ENCODE measurements at places on chromosomes 16 and 17.

DNA sequence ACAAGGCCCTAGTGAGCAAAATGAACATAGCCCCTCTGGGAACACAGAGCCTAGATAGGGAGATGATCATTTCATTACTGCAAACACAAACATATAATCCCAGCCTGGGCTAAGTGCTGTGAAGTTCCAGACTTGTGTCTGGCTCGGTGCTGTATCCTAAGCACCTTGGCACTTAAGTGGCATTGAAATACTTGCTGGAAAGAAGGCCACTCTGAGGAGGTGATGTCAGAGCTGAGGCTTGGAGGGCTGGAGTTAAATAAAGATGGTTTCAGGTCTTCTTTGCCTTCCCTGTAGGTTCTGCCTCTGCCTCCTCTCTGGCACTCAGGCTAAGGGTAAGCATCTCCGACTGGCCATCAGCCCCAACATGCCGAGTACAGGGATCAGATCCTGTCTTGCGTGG lies 2.4 kb upstream of the CACNA1G start:
- DNase-seq: no peak

- no peak for DNase-seq
These were observed at the start of gene FOXC2 for GRCh38 chr16:86566601-86566965. Gene FOXC2 (plus strand): TSS chr16:86566829. CDS start chr16:86567336, 507 bp downstream.

- DNase-seq: no peak
These were observed 16.1 kb downstream of the WIPI1 start for GRCh38 chr17:68441070-68441770.

DNA sequence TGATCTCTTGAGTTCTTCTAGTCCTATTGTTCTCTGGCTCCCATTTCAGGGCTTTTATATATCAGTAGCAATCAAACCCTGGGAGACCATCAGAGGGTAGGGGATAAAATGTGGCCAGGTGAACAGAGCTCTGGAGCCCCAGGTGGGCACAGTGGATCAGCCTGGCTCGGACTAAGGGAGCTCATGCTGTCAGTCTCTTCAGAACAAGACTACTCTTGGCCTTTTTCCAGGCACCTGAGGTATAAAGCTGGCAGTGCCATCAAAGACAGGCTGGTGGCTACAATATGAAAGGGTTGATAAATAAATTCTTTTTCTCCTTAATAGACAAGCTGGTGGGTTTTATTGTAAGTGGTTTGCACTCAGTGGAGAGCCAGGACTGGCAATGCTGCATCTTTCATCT lies 160.0 kb upstream of the CCL2 start:
- no peak for DNase-seq

DNA sequence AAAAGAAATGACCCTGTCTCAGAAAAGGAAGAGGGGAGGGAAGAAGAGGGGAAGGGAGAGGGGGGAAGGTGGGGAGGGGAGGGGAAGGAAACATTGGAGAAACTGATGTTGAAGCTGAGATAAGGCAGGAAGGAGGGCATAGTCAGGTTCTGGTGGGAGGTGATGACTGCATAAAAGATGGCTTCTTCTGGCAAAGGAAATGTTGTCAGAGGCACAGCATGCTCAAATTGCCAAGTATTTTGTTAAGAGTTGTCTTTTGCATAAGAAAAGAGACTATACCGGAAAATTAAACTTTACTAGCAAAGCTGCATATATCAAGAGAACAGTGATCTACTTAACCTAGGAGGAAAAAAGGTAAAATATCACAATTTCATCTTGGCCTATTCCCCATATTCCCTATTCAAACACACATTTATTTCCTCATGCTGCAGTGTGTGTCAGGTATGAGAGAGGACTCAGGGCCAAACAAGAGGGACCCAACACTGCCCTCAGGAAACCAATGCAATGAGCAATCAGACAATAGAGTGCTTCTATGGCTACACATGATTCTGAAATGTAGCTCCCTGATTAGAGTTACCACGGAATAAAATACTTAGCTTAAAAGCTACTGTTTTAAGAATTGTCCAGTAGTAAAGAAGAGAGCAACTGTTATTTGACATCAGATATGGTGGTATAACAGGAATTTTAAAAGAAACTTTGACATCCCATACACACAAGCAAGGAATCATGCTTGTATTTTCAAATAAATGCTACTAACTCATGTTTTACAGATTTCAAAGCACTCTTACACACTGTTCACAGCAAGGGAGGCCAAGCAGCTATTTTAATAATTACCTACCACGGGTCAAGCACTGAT lies 80.9 kb downstream of the PARN start:
- no peak for DNase-seq

DNA sequence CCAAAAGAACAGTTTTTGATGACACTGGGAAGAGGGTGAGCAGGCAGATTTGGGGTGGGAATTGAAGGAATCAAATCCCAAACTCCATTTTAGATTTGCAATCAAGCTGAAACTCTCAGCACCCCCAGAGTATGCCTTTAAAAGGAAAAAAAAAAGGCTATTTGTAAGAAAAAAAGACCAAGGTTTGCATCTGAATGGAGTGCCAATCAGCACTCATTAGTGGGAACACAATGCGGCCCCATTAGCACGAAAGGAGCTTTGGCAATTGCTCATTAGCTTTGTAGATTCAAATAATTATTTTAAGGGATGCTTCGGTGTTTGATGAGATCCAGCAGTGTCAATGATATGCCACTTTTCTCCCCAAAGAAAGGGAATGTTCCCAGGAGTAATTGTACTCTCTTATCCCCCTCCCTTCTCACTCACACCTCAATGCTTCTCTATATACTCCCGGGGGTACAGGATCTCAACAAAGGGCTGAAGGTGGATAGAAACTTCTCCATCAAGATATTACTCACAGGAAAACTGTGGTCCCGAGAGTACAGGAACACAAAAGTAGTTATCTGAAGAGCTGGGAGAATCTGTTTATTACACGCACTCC lies 32.2 kb downstream of the CHP2 start:
- no peak for DNase-seq

DNA sequence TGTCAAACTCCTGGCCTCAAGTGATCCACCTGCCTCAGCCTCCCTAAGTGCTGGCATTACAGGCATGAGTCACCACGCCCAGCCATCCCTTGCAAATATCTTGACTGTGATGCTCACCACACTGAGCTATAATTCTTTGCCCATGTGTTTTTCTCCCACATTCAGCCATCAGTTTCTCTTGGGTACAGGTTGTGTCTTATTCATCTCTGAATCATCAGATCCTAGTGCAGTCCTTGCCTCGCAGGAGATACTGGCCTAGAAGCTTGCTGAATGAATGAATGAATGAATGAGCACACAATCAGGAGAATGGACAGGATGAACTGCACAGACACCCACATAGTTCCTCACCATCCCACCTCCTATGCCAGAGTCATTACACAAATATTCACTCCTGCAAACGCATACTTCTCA lies 24.4 kb upstream of the ETV4 start:
- no peak for DNase-seq

DNA sequence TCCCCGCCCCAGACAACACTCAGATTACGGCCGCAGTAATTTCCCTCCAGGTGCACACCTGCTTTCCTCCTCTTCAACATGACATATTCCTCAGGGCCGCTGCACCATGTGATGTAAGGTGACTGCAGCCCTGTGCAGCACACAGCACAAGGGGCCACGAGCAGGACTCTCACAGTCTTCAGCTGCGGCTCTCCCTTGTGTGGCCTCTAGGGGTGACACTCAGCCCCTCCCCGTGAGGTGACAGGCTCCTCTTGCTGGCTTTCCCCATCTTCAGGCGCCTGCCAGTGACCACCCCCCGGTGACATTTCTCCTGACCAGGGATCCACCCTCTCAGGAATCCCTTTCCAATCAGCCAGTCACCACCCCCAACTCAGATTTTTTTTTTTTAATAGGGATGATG lies 31.3 kb upstream of the ABCC3 start:
- no peak for DNase-seq

DNA sequence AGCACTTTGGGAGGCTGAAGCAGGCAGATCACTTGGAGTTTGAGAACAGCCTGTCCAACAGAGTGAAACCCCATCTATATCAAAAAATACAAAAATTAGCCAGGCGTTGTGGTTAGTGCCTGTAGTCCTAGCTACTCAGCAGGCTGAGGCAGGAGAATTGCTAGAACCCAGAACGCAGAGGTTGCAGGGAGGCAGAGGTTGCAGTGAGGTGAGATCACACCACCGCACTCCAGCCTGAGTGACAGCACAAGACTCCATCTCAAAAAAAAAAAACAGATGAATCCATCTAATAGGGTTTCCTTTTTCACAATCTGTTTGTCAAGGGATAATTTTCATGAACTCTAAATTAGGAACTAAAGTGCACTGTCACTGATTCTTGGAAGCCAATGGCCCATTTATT lies 99.0 kb downstream of the PARN start:
- DNase-seq: no peak

- no peak for DNase-seq
These were observed 33.1 kb upstream of the C16orf78 start for GRCh38 chr16:49340466-49340865.

- DNase-seq: no peak
These were observed 9.7 kb upstream of the KDM6B start for GRCh38 chr17:7824021-7824924.

- no peak for DNase-seq
These were observed 23.0 kb upstream of the CHMP6 start for GRCh38 chr17:80968602-80969029.

DNA sequence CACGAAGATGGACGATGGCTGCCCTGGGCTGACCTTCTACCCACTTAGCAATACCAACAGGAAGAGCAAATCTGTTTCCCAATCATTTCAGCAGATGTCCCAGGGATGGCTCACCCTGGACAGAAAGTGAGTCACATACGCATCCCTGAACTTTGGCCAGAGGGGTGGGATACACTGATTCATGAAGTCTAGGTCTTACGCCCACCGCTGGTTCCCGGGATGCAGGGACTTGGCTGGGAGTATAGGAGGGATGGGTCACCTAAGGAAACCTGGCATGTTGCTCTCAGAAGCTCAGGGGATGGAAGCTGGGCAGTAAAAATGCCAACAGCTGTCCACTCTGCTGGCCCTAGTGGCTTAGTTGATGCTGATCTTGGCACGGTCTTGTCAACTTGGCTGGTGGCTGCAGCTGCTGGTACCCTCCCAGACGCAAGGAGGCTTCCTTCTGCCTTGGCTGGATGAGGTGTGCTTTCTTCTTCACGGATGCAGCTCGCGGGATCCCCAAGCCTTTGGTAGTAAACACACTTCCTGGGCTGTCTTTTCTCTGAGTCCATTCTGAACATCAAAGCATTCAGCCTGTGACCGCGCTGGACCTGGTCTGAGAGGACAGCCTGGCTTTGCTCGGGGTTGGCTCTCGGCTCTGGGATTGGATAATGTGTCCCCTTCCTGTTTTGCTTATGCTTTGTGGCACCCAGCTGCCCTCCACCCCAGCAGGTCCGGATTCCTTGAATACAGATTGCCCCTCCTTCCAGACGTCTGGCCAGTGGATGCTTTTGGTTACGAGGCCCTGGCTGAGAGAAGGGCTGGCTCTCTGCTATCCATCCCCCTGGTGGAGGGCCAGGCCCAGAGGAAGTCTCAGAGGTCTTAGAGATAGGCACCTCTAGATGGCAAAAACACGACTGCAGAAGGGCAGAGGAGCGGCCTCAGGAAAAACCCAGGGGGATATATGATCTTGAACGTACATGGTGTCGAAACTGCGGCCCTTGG lies 71.5 kb downstream of the RAP1GAP2 start:
- no peak for DNase-seq

- DNase-seq: no peak
These were observed 50.2 kb upstream of the SLC12A3 start for GRCh38 chr16:56814537-56815432.

DNA sequence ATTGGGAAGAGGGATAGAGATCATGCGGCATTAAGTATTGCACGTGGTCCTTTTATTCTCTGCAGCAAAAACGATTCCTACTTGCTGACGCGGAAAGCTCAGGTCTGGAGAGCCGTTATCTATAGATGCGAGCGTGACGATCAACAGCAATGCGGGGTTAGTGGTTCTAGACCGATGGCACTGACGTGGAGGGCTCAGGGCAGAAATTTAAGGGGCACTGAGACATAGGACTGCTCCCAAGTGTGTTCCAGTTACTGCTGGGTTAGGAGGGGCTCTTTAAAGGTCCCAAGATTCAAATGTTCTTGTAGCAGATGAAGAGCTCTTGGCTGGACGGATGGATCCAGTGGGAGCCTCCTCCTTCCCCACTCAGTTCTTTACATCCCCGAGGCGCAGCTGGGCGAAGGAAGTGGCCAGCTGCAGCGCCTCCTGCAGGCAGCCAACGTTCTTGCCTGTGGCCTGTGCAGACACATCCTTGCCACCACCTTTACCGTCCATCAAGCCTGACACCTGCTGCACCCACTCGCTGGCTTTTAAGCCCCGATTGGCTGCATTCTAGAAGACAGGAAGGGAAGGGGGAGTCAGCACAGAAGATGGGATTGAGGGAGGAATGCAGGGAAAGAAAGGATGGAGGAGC lies 732 bp upstream of the EXOSC6 start:
- DNase-seq: no peak

DNA sequence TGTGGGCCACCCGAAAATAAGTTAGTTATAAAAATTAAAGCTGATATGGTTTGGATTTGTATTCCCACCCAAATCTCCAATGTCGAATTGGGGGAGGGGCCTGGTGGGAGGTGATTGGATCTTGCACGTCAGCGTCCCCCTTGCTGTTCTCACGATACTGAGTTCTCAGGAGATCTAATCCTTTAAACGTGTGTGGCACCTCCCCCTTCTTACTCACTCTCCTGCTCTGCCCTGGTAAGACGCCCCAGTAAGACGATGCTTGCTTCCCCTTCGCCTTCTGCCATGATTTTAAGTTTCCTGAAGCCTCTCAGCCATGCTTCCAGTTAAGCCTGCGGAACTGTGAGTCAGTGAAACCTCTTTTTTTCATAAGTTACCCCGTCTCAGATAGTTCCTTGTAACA lies 35.4 kb downstream of the SYCE1L start:
- no peak for DNase-seq

DNA sequence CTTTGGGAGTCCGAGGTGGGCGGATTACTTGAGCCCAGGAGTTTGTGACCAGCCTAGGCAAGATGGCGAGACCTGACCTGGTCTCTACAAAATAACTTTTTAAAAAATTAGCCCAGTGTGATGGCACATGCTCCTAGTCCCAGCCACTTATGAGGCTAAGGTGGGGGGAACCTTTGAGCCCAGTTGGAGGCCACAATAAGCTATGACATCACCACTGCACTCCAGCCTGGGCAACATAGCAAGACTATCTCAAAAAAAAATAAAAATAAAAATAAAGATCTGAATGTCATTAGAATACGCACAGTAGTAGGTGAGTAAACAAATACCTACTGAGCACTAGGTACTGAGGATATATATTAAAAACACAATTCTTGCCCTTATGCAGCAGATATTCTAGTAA lies 3.1 kb downstream of the SIAH1 start:
- DNase-seq: no peak
